ENCODE measurements at places on chromosomes 3 and 15. TPM values are rescaled to one million over a fixed set of nuclear protein-coding genes. Genes with fewer than 3 reads are reported as not detected.

The SLC51B gene
- total RNA-seq, result not detected

The GRM7 gene
- total RNA-seq, result not detected

The UROC1 gene
- total RNA-seq, result not detected

The DPPA2 gene
- not detected for total RNA-seq

The BNC1 gene
- 167 TPM for total RNA-seq

The ACOX2 gene
- total RNA-seq, result 0.34 TPM
